ENCODE measurements at places on chromosomes 6 and 20.

DNA sequence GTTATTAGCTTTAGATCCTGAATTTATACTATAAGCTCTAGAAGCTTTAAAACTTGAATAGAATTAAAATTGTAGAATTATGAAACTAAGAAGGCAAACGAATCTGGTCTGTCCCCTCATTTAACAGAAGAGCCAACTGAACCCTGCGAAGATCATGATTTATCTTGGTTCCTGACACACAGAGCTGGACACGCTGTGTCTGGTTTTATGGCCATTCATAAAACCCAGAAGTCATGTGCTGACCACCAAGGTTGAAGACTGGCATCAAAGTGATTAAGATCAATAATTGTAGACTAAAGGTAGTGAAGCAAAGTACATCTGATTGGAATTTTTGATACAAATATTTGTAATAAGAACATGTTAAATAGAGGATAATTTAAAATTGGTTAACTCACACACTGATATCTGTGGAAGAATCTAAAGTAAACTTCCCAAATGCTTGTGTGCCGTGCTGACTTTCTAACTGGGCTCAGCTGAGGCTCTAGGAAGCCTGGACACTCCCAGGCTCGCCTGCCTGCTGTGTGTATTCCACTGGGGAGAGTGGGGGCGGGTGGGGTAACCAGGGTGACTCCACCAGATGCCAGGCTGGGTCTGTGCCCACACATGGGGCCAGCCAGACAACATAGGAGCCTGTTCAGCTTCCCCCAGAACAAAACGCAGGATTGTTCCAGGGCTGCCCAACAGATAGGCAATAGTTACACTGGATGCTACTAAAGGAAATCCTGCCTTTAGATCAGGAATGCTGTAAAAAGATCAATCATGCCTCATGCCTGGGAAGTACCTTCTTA is 42.1 kb upstream of the SLC22A3 start:
- no peak for DNase-seq

- no peak for DNase-seq
Measured at GRCh38 chr20:8602389-8603116, 466.3 kb upstream of the PLCB4 start.

DNA sequence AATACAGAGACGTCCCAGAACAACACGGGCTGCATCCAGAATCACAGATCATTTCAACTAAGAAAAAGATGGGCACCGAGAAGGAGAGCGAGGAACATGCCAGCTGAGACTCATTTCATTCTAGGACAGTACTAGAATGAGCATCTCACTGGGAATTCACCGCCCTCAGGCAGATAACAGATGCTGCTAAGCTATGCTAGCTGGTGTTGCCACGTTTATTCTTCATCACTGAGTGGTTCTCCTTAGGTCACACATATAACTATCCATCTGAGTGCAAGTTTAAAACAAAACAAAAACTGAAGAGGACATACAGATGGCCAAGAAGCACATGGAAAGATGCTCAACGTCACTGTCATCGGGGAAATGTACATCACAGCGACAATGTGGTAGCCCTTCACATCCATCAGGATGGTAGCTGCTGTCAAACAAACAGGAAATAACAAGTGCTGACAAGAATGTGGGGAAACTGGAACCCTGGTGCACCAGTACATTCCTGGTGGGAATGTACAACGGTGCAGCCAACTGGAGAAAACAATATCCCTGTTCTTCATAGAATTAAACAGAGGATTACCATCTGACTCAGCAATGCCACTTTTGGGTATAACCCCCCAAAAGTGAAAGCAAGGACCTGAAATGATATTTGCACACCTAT is 97.6 kb downstream of the SLC22A23 start:
- no peak for DNase-seq

- no peak for DNase-seq
Measured at GRCh38 chr6:153816366-153816765, 222.7 kb upstream of the OPRM1 start.

- DNase-seq: no peak
Measured at GRCh38 chr6:106063448-106063850, 22.7 kb upstream of the PRDM1 start.

- no peak for DNase-seq
Measured at GRCh38 chr6:125994670-125995488, 8.5 kb downstream of the TRMT11 start.

- no peak for DNase-seq
Measured at GRCh38 chr6:67591910-67592309, 1043.2 kb upstream of the ADGRB3 start.

DNA sequence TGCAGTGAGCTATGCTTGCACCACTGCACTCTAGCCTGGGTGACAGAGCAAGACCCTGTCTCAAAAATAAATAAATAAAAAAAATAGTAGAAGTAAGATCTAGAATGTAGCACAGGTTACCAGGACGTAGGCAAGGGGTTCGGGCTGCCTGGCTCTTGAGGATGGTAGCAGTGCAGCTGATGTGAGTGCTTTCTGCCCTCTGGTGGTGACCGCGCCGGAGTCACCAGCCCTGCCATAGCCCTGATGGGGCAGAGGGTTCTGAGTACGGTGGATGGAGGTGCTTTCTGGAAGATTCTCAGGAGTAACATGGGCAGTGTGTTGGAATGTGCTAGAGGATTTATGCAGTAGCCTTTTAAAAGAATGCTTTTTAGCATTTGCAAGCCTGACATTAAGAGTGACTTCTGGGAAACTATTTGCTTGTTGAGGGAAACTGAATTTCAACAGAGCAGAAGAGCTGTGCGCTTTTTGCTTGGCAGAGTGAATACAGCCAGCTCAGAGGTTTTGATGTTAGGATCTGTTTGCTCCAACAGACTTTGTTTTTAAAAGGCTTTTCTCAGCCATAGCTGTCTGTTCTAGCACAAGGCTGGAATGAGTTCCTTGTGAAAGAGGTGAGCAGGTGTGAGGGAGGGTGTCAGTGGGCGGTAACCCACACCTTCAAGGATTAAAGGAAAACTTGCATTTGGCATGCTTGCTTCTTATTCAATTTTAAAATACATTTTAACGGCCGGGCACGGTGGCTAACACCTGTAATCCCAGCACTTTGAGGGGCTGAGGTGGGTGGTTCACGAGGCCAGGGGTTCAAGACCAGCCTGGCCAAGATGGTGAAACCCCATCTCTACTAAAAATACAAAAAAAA is 65.9 kb downstream of the PTPN1 start:
- no peak for DNase-seq

Measured in AG09319 (cell line).